Activated CD4-positive, alpha-beta T cell treated with anti-CD3 and anti-CD28 coated beads, Interleukin-2, amount 50 U/mL, for 24 hours (primary cell): ENCODE measurements at places on chromosomes 12 and 14.

DNA sequence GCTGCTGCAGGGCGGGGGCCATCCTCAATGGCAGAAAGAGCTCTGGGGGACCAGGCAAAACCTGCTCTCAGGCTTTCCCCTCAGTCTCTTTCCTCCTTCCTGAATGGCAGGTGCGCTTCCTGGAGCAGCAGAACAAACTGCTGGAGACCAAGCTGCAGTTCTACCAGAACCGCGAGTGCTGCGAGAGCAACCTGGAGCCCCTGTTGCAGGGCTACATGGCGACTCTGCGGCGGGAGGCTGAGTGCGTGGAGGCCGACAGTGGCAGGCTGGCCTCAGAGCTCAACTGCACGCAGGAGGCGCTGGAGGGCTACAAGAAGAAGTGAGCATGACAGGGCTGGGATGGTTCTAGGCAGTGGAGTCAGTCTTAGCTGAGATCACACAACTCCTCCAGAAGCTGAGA is 22.9 kb upstream of the KRT83 start:
- no peak for DNase-seq

GRCh38 chr12:86137936-86138335 is 118.3 kb downstream of the MGAT4C start:
- no peak for DNase-seq

DNA sequence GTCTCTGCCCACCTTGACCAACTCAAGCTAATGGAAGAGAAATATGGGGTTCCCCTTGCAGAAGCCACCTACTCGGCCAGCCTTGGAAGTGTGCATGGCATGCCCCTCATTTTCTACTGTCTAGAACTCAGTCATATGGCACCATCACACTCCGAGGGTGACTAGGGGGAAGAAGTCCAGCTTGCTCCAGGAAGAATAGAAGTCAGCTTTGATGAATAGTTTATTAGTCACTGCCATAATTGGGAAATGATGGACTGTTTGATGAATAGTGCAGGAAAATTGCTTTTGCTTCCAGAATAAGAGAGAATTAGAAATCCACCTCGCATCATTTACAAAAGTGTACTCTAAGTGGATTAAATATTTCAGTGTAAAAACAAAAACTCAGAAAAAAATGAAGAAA is 1030.6 kb downstream of the VRK1 start:
- DNase-seq = no peak

- DNase-seq = no peak
These were observed at the start of gene SSTR1 for GRCh38 chr14:38207736-38208617. TSS of gene SSTR1 (plus strand) at chr14:38207904. CDS start at chr14:38209390, 1,486 bp downstream.

DNA sequence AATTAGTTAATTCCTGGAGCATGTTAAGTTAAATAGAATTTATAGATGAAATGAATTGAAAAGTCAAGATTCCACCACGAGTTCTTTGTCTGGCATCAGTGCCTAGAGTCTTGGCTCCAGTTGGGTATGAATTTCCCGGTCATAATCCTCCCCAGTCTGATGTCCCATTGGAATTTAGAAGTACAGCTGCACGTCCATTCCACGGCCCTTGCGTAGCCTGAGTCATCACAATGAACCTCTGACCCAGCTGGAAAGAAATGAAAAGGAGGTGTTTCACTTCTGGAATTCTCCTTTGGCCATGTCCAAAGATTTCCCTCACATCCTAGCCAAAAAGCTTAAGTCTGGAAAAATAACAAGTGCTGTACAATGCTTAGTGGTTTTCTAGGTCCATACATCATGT is 122.7 kb downstream of the KICS2 start:
- no peak for DNase-seq

- no peak for DNase-seq
These were observed 405.4 kb upstream of the MIS18BP1 start for GRCh38 chr14:45658226-45658916.

- DNase-seq = no peak
These were observed 2.4 kb upstream of the TAS2R50 start for GRCh38 chr12:10989107-10989506.

- DNase-seq = no peak
These were observed 7.7 kb upstream of the PPP1R13B start for GRCh38 chr14:103854822-103855733.

DNA sequence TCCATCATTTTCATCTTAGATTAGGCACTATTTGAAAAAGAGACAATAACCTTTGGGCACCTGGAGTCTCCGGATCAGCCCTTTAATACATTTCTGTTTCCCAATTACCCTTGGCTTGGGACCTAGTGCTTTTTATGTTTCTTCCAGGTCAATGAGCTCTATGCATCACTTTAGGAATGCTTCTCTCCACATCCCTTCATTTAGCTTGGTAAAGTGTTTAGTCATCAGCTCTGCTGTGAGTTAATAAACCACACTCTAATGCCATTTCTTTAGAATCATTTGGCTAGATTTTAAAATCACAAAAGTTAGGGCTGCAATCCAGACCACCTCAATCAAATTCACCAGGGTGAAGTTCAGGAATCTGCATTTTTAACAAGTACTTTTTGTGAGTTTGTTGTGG is 41.7 kb downstream of the RASSF9 start:
- no peak for DNase-seq
